ENCODE measurements at places on chromosomes 2 and 18. TPM values are rescaled to one million over a fixed set of nuclear protein-coding genes. Genes with fewer than 3 reads are reported as not detected.

The PJVK gene
- total RNA-seq = 2.1 TPM

The ELOA2 gene
- total RNA-seq = not detected

The ADD2 gene
- not detected for total RNA-seq

The LYPD6B gene
- 28.5 TPM for total RNA-seq

The CNGA3 gene
- total RNA-seq = not detected

The LRRTM1 gene
- total RNA-seq = not detected

The TUBA4A gene
- total RNA-seq = 14.9 TPM

The CCDC148 gene
- total RNA-seq = 6.3 TPM

The TMEM198 gene
- total RNA-seq = 9.1 TPM

The SRD5A2 gene
- not detected for total RNA-seq

The DCDC2C gene
- total RNA-seq = not detected

The CHST9 gene
- 26.5 TPM for total RNA-seq

The DNAJC5G gene
- 0.25 TPM for total RNA-seq

The IL1B gene
- not detected for total RNA-seq

The FEV gene
- total RNA-seq = not detected

Measured in Caco-2 (cell line).